ENCODE measurements at places on chromosomes 6 and 20.

DNA sequence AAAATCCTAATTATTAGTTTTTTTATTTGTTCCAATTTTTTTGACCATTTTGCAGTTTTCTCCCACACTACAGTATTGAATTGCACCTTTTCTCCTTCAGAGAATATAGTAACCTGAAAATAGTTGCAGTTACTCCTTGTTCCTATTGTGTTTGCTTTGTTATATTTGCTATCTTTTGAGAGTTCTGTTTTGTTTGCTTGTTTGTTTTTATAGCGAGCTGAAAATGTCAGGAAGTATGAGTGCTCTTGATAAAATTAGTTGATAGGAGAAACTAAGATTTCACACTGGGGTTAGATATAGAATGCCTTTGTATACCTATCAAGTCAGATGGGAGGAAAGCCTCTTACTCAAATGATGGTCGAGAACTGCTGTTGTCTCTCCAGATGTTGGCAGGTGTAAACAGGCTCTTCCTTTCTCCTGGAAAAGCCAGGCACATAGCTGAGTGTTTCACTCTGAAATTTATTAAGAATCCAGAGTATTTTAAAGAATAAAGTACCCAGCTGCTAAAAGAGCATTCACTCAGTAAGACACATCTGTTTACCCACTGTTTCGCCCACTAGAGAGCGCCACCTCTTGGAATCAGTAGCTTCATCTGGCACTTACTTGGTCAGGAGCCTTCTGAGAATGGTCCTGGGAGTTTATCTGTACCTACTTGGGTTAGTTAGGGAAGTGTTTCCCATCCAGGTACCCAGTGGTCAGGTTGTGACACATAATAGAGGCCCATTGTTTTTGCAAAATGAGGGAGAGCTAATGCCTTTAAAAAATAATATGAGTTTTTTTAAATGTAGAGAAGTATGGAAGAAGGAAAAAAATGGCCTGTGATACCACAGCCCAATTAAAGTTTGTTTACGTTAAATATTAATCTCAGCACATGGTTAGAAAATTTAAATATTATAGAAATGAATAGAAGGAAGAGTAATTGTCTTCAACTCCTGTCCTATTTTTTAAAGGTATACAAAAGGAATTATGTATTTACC lies 11.2 kb downstream of the NT5DC1 start:
- peak; percentile 21 for DNase-seq

DNA sequence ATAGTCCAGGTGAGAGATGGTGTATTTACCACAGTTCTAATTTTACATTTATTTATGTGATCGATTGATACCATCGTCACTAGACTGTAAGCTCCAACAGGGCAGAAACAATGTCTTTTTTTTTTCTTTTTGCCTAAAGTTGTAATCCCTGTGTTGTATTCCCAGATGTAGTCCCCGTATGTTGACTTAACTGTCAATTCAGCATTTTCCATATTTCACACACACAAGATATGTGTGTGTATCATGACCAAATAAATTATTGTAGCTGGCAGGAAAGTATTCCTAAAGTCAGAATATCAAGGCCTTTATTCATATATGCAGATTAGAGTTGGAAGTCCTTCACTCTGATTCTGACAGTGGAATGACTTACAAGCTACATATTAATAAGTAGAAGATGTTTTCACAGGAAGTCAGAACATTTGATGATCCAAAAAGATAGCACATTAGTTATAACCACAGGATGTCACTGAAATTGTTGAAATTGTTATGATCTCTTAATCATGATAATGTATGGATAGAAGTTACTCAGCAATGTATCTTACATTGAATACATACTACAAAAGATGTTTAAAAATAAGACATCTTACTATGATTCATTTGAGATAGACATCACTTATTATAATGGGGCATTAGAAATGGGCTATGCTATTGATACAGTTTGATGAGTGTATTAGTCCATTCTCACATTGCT lies 10.6 kb downstream of the RNF182 start:
- DNase-seq = no peak

- no peak for DNase-seq
Measured at GRCh38 chr6:81894306-81894705, 141.8 kb upstream of the TENT5A start.

GRCh38 chr6:15631432-15631831 lies 31.4 kb downstream of the DTNBP1 start:
- DNase-seq = no peak

DNA sequence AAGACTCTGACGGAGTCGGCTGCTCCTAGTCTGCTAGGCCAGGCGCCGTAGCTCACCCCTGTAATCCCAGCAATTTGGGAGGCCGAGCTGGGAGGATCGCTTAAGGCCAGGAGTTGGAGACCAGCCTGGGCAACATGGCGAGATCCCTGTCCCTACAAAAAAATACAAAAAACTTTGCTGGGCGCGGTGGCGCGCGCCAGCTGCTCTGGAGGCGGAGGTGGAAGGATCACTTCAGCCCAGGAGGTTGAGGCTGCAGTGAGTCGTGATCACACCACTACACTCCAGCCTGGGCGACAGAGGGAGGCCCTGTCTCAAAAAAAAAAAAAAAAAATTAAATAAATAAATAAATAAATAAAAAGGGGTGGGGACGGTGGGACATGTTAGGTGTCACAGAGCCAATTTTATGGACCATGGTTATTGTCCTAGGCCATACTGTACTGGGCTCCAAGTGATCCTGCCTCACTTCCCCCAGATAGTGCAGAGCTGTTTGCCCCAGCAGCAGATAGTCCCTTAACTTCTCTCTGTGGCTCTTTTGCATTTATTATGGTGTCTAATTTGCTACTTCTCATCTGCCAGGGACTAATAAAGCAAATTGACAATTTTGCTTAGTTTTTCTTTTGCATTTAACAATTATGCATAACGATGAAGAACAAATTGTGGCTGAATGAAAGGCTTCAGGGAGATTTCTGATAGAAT lies 5.2 kb downstream of the PI16 start:
- no peak for DNase-seq

DNA sequence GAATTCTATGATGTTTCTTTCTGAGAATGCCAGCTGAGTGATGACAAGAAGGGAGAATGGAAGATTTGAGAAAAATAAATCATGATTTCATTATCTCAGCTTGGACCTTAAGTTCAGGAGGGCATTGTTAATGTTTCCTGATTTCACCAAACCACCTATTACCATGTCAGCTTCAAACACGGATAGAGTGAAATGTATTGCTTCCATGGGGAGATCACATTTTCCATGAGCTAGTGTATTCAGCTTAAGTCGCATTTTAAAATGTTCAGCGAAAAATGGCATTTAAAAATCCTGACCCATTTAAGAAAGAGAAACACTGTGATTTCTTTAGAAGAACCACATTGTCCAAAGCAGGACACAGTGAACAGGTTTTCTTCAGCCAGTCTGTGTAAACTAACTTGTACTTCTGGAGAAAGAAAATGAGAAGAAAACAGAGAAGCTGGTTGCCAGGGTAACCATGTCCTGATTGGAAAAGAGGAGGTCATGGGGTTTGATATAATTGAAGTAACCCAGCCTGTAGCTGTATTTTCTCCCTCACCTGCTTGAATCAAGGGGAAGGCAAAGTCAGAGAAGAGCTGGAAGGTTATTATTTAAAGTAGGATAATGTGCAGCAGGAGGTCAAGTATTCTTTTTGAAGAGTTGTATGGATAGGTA lies 684.1 kb upstream of the NRSN1 start:
- DNase-seq = no peak

DNA sequence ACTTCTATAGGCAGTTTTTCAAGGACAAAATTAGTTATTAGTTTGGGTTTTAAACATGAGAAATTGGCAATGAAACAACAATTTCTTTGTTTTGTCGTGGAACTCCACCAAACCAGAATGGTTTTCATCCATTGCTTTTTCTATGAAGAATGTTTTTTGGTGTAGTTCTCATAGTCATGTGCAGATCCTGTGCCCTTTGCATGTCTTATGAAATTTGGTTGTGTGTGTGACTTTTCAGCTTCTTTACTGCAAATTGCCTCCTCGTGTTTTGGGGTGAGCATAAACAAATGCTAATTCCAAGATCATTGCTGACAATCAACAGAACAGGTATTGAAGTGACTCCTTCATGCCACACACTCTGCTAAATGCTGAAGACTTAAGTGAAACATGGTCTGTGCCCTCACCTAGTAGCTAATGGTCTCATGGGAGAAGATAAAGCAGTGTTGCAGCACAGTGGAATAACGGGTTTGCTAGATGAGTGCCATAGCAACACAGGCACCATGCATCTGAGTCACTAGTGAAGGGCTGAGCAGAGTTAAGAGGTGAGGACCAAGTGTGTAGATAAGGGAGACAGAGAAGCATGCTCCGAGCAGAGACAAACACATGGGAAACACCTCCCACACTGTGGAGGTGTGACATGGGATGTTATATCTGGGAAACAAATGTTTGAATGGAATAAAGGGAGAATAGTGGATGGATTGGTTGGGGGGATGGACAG lies 120.0 kb downstream of the SLC16A10 start:
- no peak for DNase-seq

Data from T-helper 1 cell (primary cell).